ENCODE measurements at places on chromosomes 2 and 18.

DNA sequence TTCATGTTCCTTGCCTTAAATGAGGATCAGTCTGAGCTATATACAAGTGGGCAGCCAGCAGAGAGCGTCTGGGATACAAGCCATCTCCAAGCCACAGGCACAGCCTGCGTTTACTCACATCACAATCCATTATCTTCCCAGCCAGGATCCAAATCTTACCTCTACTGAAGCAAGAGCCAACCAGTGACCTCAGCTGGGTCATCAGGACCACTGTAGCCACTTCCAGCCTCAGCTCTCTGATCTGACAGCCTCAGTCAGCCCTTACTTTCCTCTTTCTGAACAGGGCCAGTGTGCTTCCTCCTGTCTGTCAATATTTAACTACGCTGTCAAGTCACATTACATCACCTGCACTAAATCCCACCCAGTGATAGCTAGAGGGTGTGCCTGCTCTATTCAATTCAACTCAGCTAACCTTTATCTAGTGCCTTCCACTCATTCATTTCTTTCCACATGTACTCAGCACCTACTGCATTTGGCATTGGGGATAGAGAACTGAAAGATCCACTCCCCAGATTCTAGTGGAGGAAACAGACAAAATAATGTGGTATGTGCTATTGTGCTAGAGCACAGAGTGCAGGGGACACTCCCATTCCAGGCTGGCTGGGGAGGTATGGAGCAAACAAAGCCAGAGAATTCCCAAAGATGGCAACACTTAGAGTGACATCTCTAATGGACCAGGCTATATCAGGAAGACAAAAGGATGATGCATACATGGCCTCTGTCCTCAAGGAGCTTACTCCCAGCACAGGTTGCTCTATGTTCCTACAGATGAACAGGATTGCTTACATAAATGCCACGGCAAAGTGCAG lies 146.5 kb downstream of the NCKAP5 start:
- DNase-seq, result no peak

- no peak for DNase-seq
These were observed 15.4 kb upstream of the FAP start for GRCh38 chr2:162258686-162259085.

- DNase-seq, result no peak
These were observed 68.0 kb upstream of the SMAD7 start for GRCh38 chr18:49018554-49019445.

GRCh38 chr2:35973737-35974132 lies 381.8 kb upstream of the CRIM1 start:
- DNase-seq, result no peak

GRCh38 chr2:223649554-223650533 lies 47.7 kb upstream of the SCG2 start:
- no peak for DNase-seq

DNA sequence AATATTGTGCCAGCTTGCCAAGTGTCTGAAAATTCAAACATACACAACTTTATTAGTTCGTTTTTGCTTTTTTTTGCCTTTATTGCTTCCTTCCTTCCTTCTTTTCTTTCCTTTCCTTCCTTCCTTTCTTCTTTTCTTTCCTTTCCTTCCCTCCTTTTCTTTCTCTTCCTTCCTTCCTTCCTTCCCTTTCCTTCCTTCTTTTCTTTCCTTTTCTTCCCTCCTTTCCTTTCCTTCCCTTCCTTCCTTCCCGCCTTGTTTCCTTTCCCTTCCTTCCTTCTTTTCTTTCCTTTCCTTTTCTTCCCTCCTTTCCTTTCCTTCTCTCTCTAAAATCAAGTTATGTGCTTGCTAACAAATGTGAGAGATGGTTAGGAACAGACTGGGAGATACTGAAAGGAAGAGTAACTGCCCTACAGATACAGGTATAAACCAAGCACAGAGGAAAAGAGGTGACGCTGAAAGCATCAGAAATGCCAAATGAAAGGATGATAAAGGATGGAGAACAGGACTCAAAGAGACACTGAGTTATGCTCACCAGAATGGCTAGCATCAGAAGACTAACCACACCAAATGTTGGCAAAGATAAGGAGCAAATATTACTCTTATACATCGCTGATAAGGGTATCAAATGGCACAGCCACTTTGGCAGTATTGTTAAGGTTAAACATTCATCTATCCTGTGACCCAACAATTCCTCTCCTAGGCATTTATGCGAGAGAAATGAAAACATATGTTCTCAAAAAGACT lies 151.6 kb downstream of the MREG start:
- no peak for DNase-seq
